ENCODE measurements at places on chromosomes 13 and 19.

GRCh38 chr13:91056746-91057145 lies 290.7 kb upstream of the MIR17HG start:
- no peak for DNase-seq

DNA sequence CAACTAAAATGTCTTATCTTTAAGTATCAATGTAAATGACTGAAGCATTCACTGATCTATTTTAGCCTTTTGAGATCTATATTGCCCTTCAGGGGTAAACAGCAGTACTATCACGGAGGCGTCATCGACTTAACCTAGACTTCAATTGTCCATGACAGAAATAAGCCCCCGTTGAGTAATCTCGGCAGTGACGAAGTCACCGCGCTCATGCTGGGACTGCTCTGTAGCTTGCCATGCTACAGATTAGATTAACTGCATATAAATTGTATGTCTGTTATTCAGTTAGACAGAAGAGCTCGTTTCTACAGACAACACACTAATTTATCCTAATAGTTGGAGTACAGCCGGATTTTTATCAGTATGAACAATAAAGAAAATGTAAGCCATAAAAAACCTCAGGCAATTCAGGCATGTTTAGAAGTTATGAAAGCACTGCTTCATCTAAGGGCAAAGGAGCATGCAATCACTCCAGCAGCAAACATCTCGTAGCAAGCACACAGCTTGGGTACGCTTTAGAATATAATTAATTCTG lies 56.6 kb downstream of the TUBGCP3 start:
- DNase-seq, result no peak

DNA sequence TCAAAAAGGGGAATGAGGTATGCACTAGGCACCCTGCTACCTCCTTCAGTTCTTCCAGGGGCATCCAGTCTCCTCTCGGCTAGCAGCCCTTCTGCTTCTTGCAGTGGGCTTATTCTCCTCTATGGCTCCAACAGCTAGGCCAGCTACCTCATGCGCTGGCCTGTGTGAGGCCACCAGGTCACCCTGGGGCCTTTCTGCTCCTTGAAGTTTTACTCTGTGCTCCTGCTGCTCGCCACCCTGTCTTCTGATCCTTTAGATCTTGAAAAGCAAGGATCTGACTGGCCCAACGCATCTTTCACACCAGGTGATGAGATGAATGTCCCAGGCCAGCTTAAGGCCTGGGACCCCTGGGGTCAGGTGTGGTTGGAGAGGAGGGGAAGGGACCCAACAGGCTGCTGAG lies 66.2 kb downstream of the RUBCNL start:
- no peak for DNase-seq

GRCh38 chr13:75481176-75482069 lies 546 bp downstream of the TBC1D4 start:
- no peak for DNase-seq

DNA sequence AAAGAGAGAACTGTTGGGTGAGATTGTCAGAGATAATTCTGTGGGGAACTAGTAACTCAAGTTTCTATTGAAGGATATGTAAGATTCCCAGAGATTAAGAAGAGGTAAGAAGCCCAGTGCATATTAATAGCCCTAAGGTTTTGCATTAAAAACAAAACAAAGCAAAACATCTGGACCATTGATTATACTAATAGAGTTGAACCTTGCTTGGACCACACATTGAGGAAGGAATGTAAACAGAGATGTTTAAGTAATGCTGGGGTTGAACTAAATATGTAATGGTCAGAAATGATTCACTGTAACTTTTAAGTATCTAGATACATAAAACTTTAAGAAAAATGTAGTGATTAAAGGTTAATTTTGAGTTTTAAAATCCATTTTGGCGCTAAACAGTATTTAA lies 1770.0 kb downstream of the PCDH9 start:
- DNase-seq, result no peak

DNA sequence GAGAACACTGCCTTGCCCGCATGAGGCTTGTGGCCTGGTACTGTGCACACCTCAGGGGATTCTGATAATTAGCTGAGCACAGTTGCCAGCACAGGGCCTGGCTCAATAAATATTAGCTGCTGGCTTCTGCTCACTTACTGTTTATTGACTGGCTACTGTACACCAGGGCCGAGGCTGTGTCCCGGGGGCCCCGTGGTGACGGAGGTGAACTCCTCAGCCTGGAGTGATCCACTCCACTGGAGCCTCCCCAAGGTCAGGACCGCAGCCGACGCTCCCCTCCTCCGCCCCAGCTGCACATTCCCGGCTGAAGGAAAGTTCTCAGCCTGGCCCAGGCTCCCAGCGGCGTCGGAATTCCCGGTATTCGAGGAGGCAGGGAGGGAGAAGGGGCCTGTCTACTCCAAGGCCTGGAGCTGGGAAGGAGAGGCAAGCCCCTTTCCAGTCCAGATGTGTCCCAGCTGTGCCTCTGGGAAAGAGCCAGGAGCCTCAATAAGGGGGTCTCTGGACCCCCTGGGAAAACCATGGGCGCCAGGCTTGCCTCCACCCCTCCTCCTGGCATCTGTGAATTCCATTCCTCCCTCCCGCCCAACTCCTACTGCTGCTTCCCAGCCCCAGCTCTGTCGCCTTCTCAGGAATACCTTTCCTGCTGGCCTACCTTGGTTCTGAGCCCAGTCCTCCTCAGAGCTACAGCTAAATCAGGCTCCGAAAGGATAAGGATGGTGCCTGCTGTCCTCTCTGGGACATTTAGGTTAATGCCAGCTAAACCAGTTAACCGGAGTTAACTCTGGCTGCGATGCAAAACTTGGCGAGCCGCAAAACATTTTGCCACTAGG lies 7.3 kb downstream of the RPS16 start:
- no peak for DNase-seq

DNA sequence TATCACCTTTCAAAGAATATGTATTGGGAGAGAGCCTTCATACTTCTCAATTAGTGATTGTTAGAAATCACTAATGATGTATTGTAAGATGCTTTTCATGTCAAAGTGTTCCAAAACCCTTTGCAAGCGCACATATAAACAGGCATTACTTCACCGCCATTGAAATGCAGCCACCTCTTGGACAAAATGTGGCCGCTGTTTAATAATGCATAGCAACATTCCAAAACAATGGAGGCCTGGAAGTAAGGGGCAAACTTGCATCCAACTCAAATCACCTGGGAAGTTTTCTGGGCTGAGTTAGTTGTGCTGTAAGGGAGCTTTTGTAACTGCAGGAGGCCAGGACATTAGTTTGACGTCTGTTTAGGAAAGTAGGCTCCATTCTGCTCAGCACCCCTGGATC lies 438.1 kb downstream of the FGF9 start:
- no peak for DNase-seq

DNA sequence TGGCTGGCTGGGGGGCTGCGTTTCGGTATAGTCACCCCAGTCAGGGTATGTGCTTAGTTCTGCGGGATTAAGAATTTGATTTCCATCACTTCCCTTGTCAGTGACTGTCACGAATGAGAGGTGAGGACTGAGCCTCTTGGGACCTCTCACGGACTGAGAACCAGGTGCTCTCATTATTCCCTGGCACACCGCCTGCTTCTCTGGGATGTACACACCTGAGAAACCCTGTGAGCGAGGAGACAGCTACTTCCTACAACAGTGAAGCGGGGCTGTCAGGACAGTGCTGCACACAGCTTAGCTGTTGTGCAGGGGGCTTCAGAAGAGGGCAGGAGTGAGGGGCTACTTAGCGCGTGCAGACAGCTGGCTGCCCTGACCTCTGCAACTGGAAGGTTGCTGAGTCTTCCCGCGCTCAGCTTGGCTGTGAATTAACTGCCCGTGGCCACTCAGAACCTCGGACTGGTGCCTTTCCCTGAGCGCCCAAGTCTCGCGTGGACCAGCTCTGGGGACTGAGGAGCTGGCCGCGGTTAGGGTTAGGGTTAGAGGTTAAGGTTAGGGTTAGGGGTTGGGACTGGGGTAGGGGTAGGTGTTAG lies 65.3 kb upstream of the MCF2L start:
- DNase-seq, result no peak

DNA sequence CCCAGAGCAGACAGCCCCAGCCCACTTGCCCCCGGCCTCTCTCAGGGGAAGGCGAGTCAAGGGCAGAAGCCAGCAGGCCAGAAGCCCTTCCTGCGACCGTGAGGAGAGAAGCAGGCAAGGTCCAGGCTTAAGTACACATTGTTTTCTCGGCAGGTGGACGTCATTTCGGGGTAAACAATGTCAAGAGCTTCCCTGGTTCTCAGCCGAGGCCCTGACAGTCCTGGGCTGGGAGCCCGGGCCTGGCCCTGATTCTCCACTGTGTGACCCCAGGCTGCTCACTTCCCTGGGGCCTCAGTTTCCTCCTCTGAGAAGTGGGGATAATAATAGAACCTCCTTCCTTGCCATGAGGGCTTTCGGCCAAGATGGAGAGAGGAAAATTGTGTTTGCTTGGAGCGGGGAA lies 19.4 kb downstream of the PLVAP start:
- DNase-seq, result no peak

GRCh38 chr19:17755977-17756670 lies 4.8 kb downstream of the FCHO1 start:
- DNase-seq, result peak; percentile 31

GRCh38 chr13:33860526-33860925 lies 42.6 kb downstream of the RFC3 start:
- DNase-seq, result no peak

DNA sequence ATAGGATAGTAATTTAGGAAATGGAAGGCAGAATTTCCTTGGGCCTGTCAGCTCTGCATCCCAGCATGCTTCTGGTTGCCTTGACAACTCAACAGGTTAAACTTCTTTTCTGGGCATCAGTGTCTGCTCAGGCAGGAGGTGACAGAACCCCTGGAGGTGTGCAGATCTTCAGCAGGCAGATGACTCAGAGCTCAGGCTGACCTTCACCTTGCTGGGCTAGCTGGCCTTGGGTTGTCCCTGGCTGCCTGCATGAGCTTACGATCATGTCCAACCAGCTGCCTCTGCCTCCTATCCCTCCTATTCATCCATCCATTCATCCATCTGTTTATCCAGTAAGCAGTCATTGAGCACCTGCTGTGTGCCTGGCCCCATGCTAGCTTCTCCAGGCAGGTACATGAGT lies 81.2 kb upstream of the KCTD15 start:
- no peak for DNase-seq

DNA sequence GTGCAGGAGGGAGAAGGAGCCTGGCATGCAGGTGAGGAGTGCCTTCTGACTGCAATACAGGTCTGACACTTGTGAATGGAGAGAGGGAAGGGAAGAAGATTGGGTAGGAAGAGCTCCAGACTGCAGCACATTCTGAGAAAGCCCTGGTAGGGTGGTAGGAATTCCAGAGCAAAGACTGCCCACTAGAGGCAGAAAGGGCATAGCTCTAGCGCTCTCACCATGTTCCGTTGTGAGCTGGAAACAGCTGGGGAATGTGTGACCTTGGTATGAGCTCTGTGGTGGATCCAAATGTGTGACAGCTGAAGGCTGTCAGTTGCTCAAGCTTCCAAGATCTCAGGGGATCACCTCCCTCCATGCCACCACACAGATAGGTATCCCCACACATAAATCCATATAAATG lies 2.9 kb upstream of the MTUS2 start:
- DNase-seq, result no peak

GRCh38 chr13:113562844-113563243 lies 21.7 kb upstream of the TFDP1 start:
- no peak for DNase-seq

GRCh38 chr13:38707460-38707859 lies 20.6 kb downstream of the FREM2 start:
- no peak for DNase-seq

DNA sequence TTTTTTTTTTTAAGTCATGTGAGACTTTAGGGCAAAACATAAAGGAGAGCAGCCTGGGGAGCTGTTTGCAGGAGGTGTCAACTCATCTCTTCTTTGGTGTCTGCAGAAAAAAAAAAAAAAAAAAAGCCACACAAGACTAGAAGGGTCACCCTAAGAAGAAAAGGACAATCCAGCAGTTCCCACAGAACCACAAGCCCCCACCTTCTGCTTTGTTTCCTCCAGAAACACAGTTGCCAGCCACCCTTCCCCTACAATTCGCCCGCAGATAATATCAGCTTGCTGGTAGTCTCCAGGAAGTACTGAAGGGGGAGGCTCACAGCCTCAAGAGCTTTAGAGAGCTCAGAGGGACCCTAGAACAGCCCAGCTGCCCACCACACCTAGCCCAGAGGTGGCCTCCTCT lies 22.3 kb upstream of the ZBTB7A start:
- DNase-seq, result no peak

DNA sequence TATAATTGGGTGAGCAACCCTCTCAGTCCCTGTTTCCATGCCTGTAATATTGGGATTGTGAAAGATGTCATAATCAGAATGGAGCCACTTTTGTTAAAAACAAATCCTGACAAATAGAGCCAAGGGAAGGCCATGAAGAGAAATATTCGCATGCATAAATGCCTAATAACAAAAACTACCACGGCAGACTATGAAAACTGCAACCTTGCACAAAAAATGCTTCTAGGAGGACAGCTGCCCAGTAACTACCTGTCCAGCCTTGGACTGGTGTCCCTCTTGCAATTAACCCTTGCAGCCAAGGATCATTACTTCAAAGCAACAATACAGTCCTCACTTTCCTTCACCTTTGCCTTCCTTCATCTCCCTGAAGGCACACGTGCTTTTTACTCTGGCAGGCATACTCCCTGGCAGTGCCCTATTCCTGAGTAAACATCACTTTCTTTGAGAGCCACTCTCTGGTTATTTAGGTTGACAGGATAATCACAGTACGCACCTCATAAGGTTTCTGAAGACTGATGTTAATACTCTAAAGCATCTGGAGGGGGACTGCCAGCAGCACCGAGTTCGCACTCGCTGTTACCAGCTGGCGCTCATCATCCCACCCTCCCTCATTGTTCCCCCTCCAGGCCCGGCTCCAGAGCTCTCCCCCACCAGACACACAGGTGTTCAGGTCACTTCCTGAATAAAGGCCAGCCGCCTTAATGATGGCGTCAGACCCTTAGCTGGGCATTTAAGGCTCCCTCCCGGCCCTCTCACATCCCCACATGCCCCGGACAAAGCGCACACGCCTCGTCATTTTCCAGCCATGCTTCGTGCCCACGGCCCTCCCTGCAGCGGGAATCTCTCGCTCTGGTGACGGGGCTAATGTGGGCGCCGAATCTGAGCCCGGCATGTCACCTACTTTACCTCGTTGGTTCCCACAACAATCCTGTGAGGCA lies 57.3 kb downstream of the CDADC1 start:
- no peak for DNase-seq

GRCh38 chr13:56850852-56851251 lies 289.9 kb upstream of the PRR20A start:
- no peak for DNase-seq

GRCh38 chr19:58514564-58515022 lies 2.8 kb upstream of the SLC27A5 start:
- no peak for DNase-seq

DNA sequence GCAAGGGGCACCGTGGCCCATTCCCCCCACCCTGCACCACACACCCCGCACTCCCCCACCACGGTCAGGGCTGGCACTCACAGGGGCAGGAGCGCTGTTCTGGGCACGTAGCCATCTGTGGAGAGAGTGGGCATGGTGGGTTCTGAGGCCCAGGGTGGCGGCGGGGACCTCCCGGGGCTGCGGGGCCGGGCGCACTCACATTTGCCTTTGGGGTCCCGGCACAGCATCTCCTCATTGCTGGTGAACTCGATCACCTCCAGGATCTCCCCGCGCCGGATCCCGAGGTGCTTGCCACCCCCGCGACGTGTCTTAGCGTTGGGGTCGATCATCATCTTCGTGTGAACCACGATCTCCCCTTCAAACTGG lies 12.1 kb downstream of the PRAM1 start:
- no peak for DNase-seq
